ENCODE measurements at places on chromosomes 7 and 10. TPM values are rescaled to one million over a fixed set of nuclear protein-coding genes. Genes with fewer than 3 reads are reported as not detected.

DNA sequence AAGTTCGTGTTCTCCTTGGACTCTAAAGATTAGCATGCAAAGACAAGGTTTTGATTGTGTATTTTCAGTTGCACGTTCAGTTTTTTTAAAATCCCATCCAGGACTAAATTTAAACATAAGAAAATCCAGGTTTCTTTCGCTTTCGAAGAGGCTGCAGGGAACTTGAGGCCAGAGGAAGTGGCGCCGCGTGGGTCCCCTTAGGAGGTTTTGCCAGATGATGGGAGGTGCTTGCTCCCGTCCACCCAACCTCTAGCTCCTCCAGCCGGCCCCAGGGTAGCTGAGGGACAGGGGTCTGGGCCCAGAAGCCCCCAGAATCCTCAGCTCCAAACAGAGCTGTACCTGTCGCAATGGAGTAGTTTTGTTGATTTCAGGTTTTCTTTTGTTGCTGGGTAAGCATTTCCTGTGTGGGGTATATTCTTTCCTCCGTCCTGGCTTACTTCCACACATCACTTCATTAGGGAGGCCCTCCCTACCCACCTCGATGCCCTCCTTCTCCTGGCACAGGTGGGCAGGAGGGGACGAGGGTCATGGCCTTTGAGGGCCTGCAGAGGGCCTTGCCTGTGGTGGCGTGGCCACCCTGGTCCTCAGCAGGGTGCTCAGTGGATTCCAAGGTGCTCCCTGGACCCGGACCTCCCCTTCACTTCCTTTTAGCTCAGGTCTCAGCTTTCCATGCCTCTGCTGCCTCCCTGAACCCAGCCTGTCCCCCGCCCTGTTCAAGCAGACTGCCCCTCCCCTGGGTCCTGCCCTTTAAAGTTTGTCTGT is 32.6 kb downstream of the LHPP start:
- DNase-seq, result no peak

GRCh38 chr10:107577221-107577620 is 412.7 kb upstream of the SORCS1 start:
- DNase-seq, result no peak

GRCh38 chr7:11170863-11171568 is 197.3 kb downstream of the PHF14 start:
- no peak for DNase-seq

DNA sequence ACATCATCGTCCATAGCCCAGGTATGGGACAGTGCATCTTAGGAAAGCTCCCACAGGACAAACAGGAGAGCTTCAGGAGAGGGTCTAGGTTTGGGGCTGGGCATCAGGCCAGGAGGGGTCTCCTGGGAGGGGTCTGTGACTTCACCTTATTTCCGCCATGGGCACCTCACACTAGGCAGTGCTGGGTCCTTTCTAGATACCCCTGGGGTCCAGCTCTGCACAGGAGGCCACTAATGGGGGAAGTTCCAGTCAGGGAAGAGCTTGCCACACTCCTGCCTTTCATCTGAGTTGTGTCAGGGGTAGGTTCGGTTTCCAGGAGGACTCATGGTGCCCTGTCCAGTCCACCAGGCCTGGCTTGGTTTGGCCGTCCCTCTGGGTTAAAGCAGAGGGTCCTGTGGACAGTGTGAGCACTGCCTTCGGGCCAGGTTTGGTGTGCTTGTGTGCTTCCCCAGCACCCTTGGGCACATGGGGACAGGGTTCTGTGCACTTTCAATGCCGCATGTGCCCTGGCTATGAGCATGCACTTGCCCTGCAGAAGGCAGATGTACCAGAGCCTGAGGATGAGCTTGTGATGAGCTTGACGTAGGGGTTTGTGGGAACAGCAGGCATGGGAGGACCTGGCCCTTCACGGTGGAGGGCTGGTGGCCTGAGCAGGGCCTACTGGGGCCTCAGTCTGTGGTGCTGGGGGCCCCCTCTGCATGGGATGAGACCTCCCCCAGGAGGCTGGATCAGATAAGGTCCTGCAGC is 377.7 kb upstream of the NUPR2 start:
- no peak for DNase-seq

- DNase-seq, result no peak
Measured at GRCh38 chr10:76031769-76032699, 600.6 kb downstream of the LRMDA start.

DNA sequence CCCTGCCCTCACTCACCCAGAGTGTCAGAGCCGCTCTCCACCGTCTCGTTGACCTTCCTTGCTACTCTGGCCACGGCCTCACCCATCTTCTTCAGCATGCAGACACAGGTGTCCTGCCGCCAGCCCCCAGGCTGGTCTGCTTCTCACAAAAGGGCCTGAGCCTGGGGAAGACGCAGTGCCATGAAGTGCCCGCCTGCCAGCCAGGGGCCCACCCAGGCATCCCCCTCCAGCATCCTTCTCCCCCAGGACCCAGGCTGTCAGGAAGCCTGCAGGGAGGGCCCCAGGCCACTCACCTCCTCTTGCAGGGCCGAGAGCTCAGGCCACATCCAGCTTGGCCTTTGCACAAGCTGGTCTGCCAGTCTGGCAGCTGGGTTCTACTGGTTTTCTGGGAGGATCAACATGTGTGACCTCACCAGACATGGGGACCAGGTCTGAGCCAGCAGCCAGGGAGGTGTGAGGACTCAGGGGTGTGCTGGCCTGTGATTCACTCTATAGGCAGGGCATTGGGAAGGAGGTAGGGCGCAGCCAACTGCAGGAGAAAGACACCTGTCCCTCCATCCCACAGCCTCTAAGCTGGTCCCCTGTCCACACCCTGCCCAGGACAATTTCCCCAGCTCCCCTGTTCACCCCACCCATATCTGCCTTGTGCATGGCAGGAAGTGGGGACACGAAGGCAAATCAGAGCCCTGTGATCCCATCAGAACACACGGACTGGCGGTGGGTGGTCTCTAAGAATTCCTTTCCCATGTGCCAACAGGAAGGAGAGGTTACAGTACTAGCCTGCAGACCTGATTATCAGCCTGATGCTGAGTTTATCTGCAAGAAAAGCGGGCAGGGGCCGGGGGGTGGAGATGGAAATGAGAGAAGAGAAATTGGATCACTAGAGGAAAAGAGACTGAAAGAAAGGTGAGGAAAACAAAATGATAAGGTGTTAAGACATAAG is 5.7 kb downstream of the LRRC20 start:
- no peak for DNase-seq

DNA sequence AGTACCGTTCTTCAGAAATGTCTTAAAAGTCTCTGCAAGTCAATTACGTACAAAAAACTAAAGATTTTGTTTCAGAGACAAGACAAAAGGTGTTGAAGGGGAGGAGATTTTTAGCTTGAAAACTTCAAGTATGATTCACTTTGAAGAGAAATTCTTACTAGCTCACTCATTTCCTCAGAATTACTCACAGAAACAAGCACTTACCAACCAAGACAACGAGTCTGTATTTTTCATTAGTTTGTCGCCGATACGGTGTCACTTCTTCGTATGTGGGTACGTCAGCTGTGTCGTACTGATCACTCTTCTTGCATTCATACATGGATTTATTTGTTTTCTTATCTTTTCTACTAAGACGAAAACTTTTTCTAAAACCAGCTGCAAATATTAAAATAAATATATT is 90.6 kb upstream of the ODAD2 start:
- no peak for DNase-seq

- DNase-seq, result no peak
Measured at GRCh38 chr7:94050046-94050445, 45.9 kb upstream of the BET1 start.

GRCh38 chr10:20778008-20778757 is 118.9 kb downstream of the NEBL start:
- no peak for DNase-seq

- no peak for DNase-seq
Measured at GRCh38 chr10:17730667-17731066, 21.3 kb upstream of the TMEM236 start.

DNA sequence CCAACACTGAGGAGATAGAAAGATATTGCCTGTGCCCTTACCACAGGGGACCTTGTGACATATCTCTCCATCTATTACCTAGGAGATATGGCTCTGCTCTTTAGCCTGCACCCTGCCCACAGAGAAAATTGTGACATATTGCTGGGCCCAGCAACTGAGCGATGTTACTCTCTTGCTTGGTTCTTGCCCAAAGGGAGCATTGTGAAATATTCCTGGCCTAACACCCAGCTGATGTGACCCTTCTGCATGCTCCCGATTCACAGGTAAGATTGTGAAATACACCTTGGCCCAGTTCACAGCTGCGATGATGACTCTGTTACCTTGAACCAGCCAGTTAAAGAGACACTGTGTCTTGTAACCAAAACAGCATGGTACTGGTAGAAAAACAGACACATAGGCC is 37.2 kb upstream of the ZNF107 start:
- DNase-seq, result no peak

GRCh38 chr10:47033081-47033480 is 121.9 kb downstream of the PTPN20 start:
- DNase-seq, result no peak

DNA sequence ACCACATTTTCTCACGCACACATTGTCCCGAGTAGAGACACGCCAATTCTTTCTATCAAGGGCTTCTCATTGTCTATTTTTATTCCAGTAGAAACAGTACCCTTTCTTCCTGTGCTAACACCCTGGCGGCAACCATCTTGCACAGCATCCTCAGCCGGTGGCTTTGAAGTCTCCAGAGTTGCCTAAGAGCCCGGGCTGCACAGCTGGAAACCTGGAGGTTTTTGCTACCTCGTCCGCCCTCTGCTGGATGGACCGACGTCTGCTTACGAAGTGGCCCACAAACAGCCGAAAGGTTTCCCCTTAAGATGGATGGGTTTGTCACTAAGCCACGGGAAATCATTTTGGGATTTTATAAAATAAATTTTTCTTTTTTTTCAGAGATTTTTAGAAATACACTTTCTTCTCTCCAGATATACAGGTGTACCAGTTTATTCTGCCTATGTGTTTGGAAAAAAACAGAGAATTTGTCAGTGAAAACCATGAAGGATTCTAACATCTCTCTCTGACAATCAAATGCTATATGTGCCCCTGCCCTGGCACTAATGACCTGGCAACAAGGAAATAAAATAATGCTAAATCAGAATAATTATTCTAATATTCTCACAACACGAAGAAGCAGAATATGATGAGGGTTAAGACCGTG is 81.8 kb upstream of the FAM204A start:
- DNase-seq, result peak; percentile 86

DNA sequence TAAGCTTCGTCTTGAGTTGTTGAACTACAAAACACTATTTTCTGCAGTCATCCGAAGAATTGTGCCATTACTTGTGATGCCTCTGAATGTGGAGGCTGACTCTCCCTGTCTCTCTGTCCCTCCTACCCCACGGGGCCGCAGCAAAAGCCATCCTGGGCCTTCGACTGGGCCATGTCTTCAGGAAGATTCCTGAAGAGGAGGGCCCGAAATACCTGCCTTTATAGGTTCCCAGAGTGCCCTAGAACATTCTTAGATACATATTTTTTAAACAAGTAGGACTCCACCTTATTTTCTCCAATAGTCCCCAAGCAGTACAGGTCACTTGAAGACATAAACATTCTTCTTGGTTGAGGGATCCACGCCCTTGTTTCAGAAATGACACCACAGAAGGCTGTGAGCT is 8.1 kb downstream of the IGFBP3 start:
- no peak for DNase-seq

DNA sequence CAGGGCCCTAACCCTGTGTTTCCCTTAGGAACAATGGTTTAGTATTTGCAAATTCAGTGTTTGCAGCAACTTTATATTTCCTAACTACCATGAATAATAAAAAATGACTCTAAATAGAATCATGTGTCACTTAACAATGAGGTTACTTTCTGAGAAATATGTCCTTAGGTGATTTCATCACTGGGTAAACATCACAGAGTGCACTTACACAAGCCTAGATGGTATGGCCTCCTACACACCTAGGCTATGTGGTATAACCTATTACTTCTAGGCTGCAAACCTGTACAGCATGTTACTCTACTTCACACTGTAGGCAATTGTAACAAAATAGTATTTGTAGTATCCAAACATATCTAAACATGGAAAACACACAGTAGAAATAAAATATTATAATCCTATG is 1174.6 kb upstream of the LRRTM3 start:
- no peak for DNase-seq

DNA sequence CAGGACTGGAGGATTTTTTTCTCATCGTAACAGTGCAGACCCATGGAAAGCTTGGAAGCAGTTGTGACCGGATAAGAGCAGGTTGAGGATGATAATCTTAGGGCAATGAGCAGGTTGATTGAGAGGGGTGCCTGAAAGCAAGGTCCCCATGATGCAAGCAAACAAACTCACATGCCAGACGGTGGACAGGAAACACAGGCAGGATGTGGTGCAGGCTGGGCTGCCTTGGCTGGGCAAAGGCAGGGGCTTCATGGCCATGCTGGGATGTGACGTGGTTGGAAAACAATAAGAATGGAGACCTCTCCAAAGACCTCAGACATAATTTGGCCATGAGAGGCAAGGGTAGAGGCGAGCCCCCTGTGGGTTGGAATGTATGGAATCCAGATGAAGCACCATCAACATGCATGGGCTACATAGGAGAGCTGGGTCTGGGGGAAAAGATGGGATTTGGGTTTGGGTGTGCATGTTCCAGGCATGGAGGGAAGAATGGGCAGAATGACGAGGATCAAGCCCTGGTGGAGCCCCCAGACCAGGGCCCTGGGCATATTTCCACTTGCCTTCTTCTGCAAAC is 58.3 kb downstream of the IKZF1 start:
- DNase-seq, result no peak

DNA sequence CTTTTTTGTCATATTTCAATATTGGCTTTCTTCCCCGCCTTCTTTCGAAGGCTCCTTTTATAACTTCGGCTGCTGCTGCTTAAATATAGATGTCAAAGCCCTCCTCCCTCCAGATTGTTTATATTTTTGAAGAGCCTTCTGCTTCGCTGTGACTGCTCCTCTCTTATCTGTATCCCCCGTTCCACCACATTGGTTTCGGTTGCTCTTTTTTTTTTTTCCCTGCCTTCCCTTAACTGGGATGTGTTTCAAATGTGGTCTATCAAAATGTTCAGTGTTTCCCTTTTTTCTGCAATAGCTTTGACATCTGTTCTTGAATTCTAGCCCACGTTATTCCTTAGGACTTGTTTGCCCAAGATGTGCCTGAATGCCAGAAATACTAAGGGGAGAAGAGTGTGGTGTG is 96.4 kb downstream of the CUX1 start:
- no peak for DNase-seq

- no peak for DNase-seq
Measured at GRCh38 chr7:2819954-2820397, 24.1 kb downstream of the GNA12 start.

- DNase-seq, result no peak
Measured at GRCh38 chr10:99364125-99364524, 35.0 kb downstream of the CNNM1 start.

IGFBP3 gene
- 32.8 TPM for total RNA-seq

ZPBP gene
- not detected for total RNA-seq

ANKIB1 gene
- 17.2 TPM for total RNA-seq

CNPY1 gene
- total RNA-seq, result not detected

STEAP1B gene
- total RNA-seq, result not detected

GNG11 gene
- total RNA-seq, result 8.4 TPM

IKZF1 gene
- 0.67 TPM for total RNA-seq

SSC4D gene
- 17.3 TPM for total RNA-seq

IFIT2 gene
- not detected for total RNA-seq

TMEM248 gene
- 53.0 TPM for total RNA-seq

HIPK2 gene
- total RNA-seq, result 47.0 TPM

TAS2R4 gene
- total RNA-seq, result 2.5 TPM

ACSM6 gene
- total RNA-seq, result not detected

LEP gene
- total RNA-seq, result not detected

IFIT1B gene
- total RNA-seq, result not detected

OR2A5 gene
- total RNA-seq, result not detected

MEOX2 gene
- total RNA-seq, result 0.25 TPM

Measured in cardiac muscle cell (in vitro differentiated cells and primary cell).